ENCODE measurements at places on chromosomes 16 and 17.

DNA sequence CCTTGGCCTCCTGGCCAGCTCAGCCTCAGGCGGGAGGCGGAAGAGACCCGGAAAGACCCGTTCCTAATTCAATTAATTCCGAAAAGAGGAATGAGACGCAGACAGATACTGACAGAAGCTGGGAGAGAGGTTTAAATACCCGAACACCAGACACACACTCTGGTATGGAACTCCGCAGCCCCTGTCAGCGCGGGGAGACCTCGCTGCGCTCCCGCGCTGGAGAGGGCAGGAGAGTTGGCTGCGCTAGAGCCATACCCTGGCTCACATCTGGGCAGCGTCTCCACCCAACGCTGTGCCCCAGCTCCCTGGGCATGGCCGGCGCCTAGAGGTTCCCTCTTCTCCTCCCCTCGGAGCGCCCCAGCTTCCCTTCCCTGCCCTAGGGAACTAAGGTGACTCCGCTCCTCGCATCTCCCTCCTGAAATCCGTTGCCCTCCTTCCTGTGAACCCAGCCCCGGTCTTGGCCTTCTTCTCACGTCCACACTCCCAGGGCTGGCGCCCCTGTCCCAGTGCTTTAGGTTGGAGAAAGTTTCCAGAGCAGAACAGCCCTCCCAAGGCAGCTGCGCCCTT lies 8.0 kb downstream of the NEUROD2 start:
- DNase-seq, result no peak

- peak; percentile 37 for DNase-seq
These were observed 30.7 kb upstream of the ICAM2 start for GRCh38 chr17:64051153-64051552.

- DNase-seq, result peak; percentile 45
These were observed 4.0 kb downstream of the BPTF start for GRCh38 chr17:67829331-67829730.

DNA sequence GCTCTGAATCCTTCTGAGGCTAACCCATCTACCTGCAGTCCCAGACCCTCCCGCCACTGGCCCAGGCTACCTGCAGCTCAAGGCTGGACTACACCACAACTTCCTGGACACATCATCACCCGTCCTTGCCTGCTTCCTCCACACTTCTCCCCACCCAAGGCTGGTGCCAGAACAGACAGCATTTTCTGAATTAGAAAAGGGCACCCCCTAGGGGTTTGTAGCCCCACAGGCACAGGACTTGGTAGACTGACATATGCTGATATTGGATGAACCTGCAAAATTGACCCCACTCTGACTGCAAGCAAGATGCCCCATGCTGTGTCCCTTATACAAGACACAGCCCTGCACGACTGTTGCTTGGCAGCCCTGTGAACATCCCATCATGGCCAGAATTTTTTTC lies 271.5 kb upstream of the C16orf82 start:
- DNase-seq, result peak; percentile 13

DNA sequence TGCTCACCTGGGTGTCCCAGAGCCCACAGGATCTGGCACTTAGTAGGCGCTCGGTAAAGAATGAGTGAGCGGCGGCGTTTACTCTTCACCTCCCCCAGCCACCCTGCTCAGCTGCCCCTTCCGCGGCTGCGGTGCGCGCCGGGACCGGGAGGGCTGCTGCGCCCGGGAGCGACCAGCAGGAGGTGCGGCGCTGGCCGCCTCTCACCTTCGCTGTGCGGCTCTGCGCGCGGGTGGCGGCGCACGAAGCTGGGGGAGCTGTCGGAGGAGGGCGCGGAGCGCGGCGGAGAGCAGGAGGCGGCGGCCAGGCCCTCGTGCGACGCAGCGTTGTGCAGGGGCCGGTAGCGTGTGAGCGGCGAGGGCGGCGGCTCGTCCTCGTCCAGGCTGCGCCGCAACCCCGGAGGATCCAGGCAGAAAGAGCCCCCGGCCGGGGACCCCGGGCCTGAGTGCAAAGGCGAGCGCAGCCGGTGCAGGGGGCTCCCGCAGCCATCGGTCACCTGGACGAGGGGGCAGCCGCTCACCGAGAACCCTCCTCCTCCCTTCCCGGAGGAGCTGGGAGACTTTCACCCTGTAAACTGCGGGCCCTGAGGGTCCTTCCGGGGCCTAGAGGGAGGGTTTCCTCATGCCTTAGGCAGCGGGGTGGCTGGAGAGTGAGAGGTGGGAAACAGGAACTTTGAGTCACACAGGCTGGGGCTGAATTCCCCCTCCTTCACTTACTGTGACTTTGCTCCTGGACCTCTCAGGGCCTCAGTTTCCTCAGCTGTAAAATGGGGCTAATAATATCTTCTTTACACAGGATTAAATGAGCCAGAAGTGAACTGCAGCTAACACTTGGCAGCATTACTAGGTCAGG lies 12.5 kb downstream of the SAMD14 start:
- DNase-seq, result peak; percentile 85

GRCh38 chr17:364308-364707 lies 11.7 kb upstream of the RPH3AL start:
- DNase-seq, result no peak

DNA sequence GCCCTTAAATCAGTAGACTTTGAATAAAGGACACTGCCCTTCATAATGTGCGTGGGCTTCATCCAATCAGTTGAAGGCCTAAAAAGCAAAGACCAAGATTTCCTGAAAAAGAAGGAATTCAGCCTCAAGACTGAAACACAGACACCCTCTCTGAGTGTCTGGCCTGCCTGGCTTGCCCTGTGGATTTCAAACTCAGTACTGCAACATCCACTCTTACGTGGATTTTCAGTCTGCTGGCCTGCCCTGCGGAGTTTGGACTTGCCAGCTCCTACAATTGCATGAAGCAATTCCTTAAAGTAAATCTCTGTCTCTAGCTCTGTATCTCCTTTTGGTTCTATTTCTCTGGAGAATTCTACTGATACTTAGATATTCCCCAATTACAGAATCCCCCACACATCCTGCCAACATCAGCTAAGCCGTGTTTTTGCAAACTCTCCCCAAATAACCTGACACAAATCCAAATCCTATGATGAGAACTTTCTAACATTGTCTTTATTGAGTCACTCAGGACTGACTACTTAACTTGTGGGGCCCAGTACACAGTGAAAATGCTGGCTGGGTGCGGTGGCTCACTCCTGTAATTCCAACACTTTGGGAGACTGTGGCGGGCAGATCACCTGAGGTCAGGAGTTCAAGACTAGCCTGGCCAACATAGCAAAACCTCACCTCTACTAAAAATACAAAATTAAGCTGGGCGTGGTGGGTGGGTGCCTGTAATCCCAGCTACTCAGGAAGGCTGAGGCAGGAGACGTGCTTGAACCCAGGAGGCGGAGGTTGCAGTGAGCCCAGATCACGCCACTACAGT lies 7.2 kb upstream of the TNFRSF17 start:
- no peak for DNase-seq

- DNase-seq, result no peak
These were observed 35.9 kb upstream of the CHMP6 start for GRCh38 chr17:80955671-80956280.

DNA sequence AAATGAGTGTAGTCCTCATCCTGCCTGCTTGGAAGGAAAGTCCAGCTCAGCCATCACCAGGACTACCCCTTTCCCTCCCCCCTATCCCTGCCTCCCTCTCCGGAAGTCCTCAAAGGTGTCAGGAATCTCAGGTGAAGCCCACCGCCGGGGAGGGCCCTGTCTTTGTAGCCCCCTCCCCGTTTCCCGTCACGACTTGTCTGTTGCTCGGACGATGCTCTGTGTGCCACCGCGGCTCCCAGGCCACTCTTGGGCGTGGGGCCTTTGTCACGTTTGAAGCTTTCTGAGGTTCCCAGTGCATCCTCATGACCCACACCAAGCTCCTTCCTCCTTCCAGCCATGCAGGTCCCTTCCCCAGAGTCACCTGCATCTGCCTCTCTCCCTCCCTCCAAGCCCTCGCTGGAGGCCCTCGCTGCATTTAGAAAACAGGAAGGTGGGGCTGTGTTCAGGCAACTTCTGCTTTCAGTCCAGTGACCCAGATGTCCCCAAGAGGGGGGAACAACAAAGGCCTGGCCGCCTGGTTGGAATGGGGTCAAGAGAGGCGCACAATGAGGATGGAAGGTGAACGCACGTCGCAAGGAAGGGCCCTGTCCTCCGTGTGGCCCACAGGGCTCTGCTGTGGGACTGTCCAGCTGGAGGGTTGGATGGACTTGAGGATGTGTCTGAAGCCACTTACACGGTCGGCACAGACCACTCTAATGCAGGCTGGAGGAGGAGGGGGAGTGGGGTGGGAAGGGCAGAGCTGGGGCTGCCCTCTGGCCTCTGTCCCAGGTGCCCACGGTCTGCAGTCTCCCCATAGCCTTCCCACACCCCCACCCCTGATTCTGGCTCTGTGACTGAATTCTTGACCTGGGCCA lies 59.9 kb downstream of the OR1D5 start:
- peak; percentile 74 for DNase-seq

DNA sequence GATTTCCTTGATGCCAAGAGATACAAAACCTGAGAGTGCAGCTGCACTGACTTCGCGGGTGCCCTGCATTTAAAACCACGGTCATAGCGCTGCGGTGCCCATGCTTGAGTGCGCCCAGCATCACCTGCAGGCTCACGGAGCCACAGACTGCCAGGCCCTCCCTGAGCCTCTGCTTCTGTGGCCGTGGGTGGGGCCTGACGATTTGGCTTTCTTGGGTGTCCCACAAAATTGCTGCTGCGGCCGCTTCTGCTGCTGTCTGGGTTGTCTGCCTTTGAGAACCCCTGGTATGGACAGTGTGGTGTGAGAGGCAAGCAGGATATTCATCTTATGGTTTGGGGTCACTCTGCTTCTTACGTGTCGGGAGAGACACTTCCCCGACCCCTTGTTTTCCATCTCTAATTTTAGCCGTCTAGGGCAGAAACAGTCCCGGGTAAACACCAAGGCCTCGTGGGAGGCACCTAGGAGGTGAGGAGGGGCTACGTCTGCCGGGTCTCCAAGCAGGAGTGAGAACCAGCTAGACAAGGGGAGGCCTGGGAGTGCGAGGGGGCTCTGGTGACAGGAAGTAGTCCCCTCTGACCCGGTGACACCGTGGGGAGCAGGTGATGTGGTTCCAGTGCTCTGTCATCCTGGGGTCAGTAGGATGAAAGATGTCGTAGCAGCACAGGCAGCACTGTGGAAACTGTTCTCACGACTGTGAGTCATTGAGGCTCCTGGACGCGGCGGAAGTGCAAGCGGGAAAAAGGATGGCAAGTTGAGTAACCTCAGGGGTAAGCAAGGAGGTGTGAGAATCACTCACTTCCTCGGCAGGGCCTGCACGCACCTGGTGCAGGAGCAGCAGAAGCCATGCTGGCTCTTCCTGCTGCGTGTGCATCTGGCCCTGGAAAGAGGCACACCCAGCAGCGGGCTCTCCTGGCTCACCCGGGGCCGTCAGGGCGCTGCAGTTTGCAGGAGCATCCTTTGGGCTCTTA lies 176.3 kb downstream of the RPTOR start:
- DNase-seq, result no peak

- no peak for DNase-seq
These were observed 11.9 kb downstream of the C16orf86 start for GRCh38 chr16:67678354-67679023.

DNA sequence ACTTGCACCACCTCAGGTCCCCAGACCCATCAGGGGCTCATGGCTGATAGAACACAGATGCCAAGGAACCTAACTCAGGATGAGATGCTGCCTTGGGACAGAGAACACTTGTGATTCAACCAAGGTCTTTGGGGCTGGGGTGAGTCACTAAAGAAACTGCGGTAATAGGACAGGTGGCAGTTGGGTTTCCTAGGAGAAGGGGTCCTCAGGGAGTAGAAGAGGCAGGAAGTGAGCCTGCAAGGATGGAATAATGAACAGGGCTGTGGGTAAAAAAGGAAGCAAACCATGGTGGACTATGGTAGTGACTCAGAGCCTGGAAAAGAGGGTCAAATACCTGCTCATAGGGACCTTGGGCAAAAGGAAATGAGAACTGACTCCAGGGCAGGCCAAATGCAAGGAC lies 6.5 kb upstream of the PNPO start:
- DNase-seq, result no peak

- peak; percentile 11 for DNase-seq
These were observed 41.3 kb downstream of the ERCC4 start for GRCh38 chr16:13961099-13961811.

DNA sequence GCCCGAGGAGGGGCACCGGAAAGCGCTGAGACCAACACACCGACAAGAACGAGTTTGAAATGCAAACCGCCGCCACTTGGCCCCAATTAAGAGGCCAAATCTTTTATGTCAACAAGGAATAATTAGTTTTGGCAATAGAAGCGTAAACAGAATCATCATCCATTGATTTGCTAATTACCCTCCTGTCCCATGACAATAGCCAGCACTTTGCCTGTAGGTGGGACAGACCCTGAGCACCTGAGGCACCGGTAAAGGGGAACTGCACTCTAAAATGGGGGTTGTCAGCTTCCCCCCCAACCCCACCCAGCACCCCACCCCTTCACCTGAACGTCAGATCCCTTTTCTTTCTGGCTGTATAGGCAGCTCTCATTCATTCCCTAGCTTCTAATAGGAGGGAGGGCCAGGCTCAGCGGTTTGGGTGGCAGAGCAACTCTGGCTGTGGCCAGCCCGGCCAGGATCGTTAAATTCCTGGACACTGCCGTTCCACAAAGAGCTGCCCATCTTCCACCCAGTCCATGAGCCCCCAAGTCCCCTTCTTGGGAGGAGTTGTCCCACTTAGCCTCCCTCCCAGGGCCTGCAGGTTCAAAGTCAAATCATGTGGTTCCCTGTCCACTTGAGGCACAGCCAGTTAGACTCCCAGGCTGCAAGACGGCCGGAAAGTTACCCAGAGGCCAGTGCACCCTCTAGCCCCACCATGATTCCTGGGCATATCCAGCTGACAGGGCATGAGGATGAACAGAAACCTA lies 45.8 kb downstream of the WNT3 start:
- no peak for DNase-seq

DNA sequence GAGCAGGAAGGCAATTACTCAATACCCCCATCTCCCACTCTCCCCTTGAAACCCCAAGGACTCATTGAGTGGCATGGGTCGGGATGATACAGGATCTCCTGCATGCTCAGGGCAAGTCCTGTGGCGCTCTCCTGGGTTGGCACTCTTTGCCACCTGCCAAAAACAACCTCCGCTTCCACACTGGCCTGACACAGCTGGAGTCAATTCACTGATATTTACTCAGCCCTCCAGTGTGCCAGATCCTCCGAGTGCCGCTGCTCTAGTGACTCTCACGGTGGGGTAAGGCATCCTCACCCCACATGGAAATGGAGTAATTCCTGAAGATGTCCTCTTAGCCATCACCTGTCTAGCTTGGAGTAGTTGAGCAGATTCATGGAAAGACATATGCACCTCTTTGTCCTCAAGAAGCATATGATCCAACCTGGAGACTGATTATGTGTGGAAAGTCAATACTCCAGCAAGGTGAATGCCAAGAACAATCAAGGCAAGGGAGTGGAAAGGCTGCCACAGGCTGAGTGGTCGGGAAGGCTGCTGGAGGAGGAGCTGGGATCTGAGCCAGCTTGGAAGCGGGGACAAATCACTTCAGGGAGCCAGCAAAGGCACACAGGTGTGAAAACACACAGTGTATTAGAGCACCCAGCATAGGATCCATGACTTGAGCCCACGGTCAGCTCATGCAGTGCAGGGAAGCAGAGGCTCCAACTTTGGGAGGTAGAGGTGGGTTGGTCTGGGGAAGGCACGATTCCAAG lies 12.6 kb upstream of the GOSR2 start:
- DNase-seq, result no peak

- no peak for DNase-seq
These were observed 46.5 kb downstream of the HNF1B start for GRCh38 chr17:37698132-37698910.

Measured in hematopoietic multipotent progenitor cell treated with erythropoietin and hydrocortisone succinate and interleukin-3 and kit ligand, for 4 days (in vitro differentiated cells).